ENCODE measurements at places on chromosomes 6 and 20.

GRCh38 chr6:134331256-134331655, 13.3 kb upstream of the SGK1 start:
- no peak for DNase-seq

DNA sequence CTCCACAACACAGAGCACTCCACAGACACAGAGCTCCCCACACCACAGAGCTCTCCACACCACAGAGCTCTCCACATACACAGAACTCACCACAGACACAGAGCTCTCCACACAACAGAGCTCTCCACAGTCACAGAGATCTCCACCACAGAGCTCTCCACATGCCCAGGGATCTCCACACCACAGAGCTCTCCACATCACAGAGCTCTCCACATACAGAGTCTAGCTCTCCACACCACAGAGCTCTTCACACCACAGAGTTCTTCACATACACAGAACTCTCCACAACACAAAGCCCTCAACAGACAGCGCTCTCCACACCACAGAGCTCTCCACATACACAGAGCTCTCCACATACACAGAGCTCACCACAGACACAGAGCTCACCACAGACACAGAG, 55.3 kb downstream of the ERMARD start:
- no peak for DNase-seq

DNA sequence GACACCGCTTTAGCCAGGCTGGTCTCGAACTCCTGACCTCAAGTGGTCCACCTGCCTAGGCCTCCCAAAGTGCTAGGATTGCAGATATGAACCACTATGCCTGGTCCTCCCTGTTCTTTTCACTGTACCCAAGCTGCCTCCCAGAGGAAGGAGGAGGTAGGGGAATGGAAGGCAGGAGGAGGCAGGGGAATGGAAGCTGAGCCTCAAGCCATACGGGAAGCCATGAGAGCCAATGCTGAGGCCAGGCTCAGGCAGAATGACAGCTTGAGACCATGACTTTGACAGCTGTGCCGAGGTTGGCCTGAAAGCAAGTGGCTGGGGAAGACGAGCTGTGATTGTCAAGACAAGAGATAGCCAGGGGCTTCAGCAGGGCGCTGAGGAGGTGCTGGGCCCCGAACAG, 13.6 kb upstream of the ZNF335 start:
- no peak for DNase-seq

- DNase-seq: no peak
Observed at GRCh38 chr6:133337308-133337707, 96.2 kb downstream of the EYA4 start.

GRCh38 chr20:38357653-38358207, 11.4 kb downstream of the LBP start:
- no peak for DNase-seq

- no peak for DNase-seq
Observed at GRCh38 chr6:30149858-30150550, 11.0 kb downstream of the TRIM10 start.

DNA sequence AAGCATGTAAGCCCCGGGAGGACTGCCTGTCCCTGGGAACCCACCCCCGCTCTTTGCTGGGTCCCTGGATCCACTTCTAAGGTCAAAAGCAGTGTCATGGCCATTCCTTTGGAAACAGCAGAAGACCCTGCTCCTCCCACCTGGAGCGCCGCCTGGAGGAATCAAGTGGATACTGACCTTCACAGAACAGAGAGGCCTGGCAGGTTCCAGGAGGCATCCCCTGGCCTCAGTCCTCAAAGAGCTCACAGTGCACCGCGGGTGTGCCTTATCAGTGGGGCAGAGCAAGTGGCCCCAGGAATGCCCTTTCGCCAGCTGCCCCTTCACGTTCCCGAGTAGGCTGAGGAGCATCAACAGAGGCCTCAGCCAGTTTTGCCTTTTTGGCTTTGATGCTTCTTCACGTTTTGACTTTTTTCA, 11.1 kb upstream of the SLC4A11 start:
- no peak for DNase-seq

DNA sequence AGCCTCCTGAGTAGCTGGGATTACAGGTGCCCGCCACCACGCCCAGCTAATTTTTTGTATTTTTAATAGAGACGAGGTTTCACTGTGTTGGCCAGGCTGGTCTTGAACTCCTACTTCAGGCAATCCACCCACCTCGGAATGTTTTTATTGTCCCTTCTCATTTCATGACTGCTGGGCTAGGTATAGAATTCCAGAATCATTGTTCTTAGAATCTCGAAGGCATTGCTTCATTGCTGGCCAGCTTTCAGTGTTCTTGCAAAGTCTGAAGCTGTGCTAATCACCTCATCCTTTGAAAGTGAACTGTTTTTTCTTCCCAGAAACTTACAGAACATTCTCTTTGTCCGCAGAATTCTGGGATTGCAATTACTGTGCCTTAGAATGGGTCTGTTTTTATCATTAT, 49.0 kb downstream of the PTPN1 start:
- no peak for DNase-seq

DNA sequence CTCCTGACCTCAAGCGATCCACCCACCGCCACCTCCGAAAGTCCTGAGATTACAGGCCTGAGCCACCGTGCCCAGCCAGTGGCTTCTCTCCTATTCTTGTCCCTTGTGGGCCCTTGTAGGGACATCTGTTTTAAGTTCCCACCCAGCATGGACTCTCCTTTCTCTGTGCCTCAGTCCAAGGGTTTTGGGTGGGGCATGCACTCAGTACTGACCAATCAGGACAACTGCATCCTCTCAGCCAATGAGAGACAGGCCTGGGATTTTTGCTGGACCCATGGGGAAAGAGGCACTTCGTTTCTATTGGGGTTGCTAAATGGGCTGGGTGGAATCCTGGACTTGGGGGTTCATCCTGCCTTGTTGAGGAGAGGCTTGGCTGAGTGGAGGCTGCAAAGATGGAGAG, 34.4 kb downstream of the SNAI1 start:
- no peak for DNase-seq

DNA sequence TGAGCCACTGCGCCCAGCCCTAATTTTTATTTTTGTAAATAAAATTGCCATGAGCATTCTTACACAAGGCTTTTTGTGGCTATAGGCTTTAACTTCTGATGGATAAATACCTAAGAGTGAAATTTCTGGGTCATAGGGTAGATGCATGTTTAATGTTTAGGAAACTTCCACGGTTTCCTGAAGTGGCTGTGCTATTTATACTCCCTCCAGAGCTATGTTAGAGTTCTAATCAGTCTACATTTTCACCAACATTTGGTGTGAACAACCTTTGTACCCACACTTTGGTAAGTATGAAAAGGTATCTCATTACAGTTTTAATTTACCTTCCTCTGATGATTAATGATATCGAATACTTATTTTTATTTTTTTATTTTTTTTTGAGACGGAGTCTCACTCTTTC, 6.1 kb upstream of the MAS1 start:
- DNase-seq: no peak

DNA sequence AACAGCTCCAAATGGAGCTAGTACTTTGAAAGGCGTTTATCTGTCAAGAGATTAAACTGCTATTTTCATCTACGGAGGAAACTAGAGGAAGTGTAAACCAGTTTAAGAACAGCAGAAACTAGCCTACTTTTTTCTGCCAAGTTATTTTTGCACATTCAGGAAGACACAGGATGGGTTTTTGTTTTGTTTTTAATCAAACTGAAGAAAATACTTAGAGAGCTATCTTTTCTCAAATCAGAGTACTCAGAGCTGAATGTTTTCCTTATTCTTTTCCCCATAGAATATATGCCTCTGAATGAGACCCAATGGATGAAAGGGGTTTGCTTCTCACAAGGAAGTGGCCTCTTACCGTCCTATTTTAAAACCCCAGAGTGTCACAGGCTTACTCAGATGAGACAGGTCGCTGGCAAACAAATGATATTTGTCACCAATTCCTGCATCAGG, 538.5 kb downstream of the CD83 start:
- no peak for DNase-seq

- no peak for DNase-seq
Observed at GRCh38 chr20:9392892-9393857, 121.2 kb upstream of the LAMP5 start.

DNA sequence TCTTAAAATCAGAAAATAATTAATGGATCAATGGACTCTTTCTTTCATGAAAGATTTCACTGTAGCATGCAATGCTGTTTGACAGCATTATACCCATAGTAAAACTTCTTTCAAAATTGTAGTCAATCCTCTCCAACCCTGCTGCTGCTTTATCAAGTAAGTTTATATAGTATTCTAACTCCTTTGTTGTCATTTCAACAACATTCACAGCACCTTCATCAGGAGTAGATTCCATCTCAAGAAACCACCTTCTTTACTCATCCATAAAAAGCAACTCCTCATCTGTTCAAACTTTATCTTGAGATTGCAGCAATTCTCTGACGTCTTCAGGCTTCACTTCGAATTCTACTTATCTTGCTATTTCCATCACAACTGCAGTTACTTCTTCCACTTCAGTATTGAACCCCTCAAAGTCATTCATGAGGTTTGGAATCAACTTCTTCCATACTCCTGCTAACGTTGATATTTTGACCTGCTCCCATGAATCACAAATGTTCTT, 26.4 kb upstream of the BACH2 start:
- no peak for DNase-seq

- no peak for DNase-seq
Observed at GRCh38 chr20:1712634-1713624, 55.4 kb upstream of the SIRPG start.

DNA sequence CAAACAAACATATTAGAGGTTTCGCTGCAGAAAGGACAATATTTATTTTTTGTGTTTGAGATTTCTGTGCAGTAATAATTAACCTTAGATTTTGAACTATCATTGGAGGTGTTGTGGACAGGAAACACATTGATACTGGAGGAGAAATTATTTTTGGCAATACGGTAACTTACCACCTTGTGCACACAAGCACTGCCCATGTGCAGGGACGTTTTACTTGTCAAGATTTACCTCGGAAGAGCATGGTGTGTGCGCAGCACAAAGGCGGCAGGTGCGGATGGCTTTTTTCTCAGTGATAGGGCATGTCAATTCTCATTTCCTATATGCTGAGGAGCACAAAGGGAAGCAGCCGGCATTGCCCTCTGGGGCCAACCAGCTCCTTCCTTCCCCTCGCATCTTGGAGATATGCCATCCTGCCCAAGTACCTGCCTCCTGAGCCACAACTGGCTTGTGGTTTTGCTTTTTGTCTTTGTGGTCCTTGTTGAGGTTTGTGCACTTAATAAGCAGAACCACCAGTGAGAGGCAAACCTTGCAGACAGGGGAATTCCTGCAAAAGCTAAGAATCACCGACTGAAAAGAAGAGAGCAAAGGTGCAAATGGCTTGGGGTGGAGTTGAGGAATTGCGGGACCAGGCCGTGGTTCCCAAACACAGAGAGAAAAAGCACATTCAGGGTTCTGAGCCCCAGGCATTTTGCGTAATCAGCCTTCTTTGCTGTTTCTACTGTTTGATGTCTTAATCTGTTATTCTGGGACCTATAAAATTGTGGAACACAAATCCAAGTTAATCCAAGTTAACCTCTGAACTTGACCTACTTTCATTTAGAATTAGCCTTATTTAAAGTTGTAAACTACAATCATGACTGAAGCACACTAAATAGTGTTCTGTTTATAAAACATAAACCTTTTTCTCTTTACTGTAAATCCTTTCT, 21.9 kb downstream of the SAMD5 start:
- no peak for DNase-seq

GRCh38 chr20:16446991-16447390, 126.3 kb downstream of the KIF16B start:
- no peak for DNase-seq

GRCh38 chr6:68691120-68691519, 56.0 kb downstream of the ADGRB3 start:
- DNase-seq: no peak

DNA sequence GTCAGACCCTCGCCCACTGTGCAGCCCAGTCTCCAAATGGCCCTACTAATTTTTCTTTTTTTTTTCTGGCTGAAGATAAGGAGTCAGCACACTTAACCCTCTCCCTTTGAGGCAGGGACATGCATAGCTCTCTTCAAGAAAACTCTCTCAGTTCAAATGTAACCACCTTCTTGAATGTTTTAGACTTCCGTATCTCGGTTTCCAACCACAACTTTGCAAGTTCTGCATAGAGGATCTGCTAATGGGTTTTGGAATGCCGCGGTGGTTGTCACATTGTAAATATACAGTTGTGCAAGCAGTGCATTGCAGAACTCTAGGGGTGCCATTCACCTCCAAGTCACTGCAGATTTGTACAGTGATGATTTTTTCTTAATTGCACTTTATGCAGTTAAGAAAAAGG, 59.4 kb upstream of the SLC35B3 start:
- no peak for DNase-seq

- no peak for DNase-seq
Observed at GRCh38 chr20:13401596-13401995, 180.5 kb downstream of the ISM1 start.

- DNase-seq: no peak
Observed at GRCh38 chr20:52025938-52026337, 165.6 kb downstream of the ZFP64 start.

DNA sequence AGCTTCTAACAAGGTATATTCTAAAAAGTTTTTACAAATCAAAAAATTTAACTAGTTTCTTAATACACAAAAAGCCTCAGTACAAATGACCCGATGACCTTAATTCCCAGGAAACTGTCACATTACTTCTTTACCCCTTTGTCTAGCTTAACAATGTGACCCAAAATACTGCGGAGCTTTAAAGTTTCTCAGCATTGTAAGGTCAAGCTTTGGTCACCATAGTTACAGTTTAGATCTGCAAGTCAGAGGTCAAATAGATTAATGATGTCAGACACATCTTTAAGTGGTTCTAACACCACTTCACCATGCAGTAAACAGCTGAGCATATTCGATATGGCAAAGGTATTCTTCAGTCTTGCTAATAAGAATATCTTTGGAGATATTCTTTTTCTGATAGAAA, 36.8 kb upstream of the FLRT3 start:
- DNase-seq: no peak

- no peak for DNase-seq
Observed at GRCh38 chr20:47461120-47461685, 40.5 kb upstream of the NCOA3 start.

GRCh38 chr20:45765980-45766379, 25.7 kb downstream of the WFDC3 start:
- DNase-seq: no peak

DNA sequence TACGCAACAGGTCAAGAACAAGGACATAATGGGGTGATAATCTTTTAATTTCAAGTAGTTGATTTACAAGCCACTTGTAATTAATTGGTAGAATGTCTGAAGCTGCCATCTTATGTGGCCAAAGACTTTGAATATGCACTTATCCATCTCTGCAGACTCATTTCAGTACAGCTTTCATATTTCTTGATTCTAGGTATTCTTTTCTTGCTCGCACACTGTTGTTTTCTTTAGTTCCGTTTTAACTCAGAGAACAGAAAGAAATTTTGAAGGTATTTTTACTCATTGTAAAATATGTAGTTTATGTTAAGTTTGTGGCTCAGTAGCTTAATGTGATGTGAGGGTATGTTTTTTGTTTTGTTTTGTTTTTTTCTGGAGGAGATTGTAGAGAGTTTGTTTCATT, 73.9 kb downstream of the UBR2 start:
- DNase-seq: no peak

Measured in PC-9 (cell line).